Astrocyte (in vitro differentiated cells and primary cell): ENCODE measurements at places on chromosomes 12 and 14.

GRCh38 chr14:68964300-68965093, 14.6 kb downstream of the ACTN1 start:
- peaks cover 32% of the 10 kb centered on the region for H3K36me3 ChIP-seq
- H3K4me1 ChIP-seq = peaks cover 78% of the 10 kb centered on the region
- no peak for DNase-seq

GRCh38 chr12:131116468-131117117, 162.9 kb downstream of the ADGRD1 start:
- H3K4me3 ChIP-seq = no peak overlapping the region
- H3K27ac ChIP-seq = no peak overlapping the region
- no peak for DNase-seq
- no peaks in the 10 kb centered on the region for H3K36me3 ChIP-seq
- no peaks in the 10 kb centered on the region for H3K27me3 ChIP-seq

DNA sequence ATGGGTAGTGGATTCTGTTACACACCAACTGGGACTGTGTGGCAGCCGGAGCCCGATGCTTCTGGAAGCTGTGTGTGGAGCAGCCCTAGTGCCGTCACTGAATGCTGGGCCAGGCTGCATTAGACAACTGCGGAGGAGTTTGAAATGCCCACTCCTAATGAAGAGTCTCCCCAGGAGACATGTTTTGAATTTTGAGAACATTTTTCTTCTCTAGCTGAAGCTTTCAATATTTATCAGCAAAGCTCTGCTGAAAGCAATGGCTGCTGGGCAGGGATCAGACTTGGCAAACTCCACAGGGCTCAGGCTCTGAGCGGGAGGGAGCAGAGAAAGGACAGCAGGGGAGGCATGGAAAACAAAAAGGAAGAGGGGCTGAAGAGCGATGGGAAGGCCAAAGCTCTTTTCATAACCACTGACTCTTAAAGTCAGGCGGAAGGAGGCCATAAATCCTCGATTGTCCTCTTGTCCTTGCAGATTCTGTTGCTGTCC, 189.1 kb downstream of the MON2 start:
- DNase-seq = no peak
- peaks cover 2% of the 10 kb centered on the region for H3K4me1 ChIP-seq
- no peak overlapping the region for H3K4me3 ChIP-seq
- H3K36me3 ChIP-seq = no peaks in the 10 kb centered on the region

GRCh38 chr12:49636979-49637755, 13.8 kb downstream of the PRPF40B start:
- no peaks in the 10 kb centered on the region for H3K27me3 ChIP-seq
- DNase-seq = peak; percentile 50
- H3K27ac ChIP-seq = no peak overlapping the region
- no peak overlapping the region for H3K4me3 ChIP-seq
- peaks cover 5% of the 10 kb centered on the region for H3K4me1 ChIP-seq

DNA sequence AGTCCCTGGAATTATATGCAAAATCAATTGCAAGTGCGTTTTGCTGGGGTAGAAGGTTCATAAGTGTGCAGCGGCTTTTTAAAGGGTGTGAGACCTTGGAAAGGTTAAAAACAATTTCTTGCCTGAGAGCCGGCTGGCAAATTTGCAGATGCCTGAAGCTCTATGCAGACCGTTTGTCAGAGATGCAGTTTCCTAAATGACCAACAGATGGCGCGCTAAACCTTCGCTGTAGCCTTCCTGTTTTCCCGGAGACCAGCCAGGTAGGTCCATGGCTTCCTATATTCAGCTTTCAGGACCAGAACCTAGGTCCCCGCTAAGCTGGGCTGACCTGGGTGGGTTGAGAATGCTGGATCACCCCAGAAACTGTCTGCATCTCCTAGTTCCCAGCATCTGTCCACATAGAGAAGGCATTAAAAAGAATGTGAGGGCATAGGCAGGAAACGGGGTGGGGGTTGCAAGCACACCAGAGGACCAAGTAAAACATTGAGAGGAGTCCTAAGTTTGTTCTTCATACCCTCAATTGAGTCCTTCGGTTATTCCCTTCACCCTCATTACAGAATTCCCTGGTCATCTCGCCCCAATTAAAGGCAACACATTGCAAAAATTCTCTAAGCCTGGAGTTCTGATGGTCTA, 5.7 kb upstream of the NOS1 start:
- no peaks in the 10 kb centered on the region for H3K4me1 ChIP-seq
- H3K36me3 ChIP-seq = no peaks in the 10 kb centered on the region
- H3K27ac ChIP-seq = no peak overlapping the region
- H3K4me3 ChIP-seq = no peak overlapping the region
- peak; percentile 29 for DNase-seq
- H3K27me3 ChIP-seq = peaks cover 16% of the 10 kb centered on the region

GRCh38 chr12:67648521-67649260, at the start of gene DYRK2:
Gene DYRK2, plus strand, starts transcription at chr12:67648745. Its CDS starts 389 bp downstream, at chr12:67649134.
- H3K4me1 ChIP-seq = peaks cover 16% of the 10 kb centered on the region
- no peaks in the 10 kb centered on the region for H3K27me3 ChIP-seq
- peak within 1 kb of the TSS; percentile 85 for H3K27ac ChIP-seq
- H3K4me3 ChIP-seq = peak within 1 kb of the TSS; percentile 76
- H3K36me3 ChIP-seq = no peaks in the 10 kb centered on the region

DNA sequence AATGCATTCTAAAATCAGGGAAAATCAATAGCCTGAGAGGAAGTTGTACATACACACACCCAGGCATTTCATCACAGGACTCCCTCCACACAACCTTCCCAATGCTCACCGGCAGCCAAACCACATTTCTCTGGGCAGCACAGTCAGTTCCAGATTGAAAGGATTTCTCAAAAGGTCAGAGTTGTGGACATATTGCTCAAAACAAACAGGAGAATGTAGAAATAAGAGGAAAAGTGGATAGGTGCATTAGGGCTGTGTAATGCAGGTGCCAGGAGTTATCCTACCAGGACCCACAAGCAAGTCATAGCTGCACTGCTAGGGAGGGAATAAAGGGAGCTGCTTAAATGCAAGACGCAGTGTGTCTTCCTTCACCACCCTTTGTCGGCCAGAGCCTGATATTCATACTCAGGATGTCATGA, 62.9 kb downstream of the GCH1 start:
- no peak overlapping the region for H3K4me3 ChIP-seq
- no peak overlapping the region for H3K27ac ChIP-seq
- H3K36me3 ChIP-seq = no peaks in the 10 kb centered on the region
- no peaks in the 10 kb centered on the region for H3K27me3 ChIP-seq
- H3K4me1 ChIP-seq = no peaks in the 10 kb centered on the region
- DNase-seq = peak; percentile 33

- H3K27ac ChIP-seq = peak overlapping the region; percentile 87
- DNase-seq = peak; percentile 93
- no peaks in the 10 kb centered on the region for H3K27me3 ChIP-seq
- H3K36me3 ChIP-seq = no peaks in the 10 kb centered on the region
Measured at GRCh38 chr14:64628940-64629408, 75.2 kb upstream of the PLEKHG3 start.

- DNase-seq = no peak
- no peaks in the 10 kb centered on the region for H3K36me3 ChIP-seq
- no peak overlapping the region for H3K4me3 ChIP-seq
- H3K27me3 ChIP-seq = no peaks in the 10 kb centered on the region
- H3K27ac ChIP-seq = no peak overlapping the region
- peaks cover 12% of the 10 kb centered on the region for H3K4me1 ChIP-seq
Measured at GRCh38 chr12:64681200-64682052, 71.1 kb downstream of the RASSF3 start.

DNA sequence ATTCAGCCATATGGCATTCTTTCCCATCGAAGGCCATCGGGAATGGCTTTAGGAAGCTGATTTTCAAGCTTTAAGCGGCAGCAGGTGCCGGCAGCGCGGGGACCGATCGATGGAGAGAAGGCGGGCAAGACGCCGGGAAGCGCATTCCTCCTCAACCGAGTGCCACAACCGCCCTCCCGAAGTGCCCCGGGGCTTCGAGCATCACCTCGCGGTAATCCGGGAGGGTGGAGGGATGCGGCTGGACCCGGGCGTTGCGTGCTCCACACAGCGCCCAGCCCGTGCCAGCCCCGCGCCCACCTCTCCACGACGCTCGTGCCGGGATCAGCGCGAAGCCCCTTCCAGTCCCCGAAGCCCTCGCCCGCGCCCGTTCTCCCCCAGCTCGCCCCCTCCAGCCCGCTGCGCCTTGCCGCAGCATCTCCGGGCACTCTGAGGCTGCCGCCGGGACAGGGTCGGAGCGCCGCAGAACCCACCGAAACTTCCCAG, 3.2 kb downstream of the USP44 start:
- no peaks in the 10 kb centered on the region for H3K36me3 ChIP-seq
- H3K4me3 ChIP-seq = peak overlapping the region; percentile 58
- no peaks in the 10 kb centered on the region for H3K4me1 ChIP-seq
- H3K27me3 ChIP-seq = peaks cover 23% of the 10 kb centered on the region
- peak; percentile 2 for DNase-seq

GRCh38 chr12:20369305-20370013, 1.1 kb downstream of the PDE3A start:
- H3K36me3 ChIP-seq = no peaks in the 10 kb centered on the region
- peak overlapping the region; percentile 85 for H3K27ac ChIP-seq
- H3K27me3 ChIP-seq = no peaks in the 10 kb centered on the region

GRCh38 chr14:25197885-25198284, 147.9 kb upstream of the STXBP6 start:
- DNase-seq = no peak
- no peak overlapping the region for H3K27ac ChIP-seq
- H3K36me3 ChIP-seq = no peaks in the 10 kb centered on the region
- H3K4me3 ChIP-seq = no peak overlapping the region

DNA sequence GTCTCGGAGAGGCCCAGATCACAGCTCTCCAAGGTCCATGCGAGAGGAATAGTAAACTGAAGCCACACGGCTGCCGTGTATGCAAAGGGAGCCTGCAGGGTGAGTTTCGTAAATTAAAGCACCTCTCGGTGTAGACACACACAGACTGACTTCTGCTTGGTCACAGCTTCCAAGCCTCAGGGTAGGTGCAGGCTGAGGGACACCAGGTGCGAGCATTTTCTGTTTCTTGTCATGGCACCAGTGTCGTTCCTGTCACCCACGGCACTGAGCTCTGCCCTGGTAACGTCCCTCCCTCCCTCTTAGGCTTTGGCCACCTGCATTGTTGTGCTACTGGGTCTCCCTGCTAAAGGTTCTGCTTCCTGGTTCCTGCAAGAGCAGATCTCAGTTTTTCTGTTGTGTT, 76.2 kb upstream of the DYNC1H1 start:
- H3K4me3 ChIP-seq = no peak overlapping the region
- no peaks in the 10 kb centered on the region for H3K4me1 ChIP-seq
- no peaks in the 10 kb centered on the region for H3K27me3 ChIP-seq

- H3K36me3 ChIP-seq = no peaks in the 10 kb centered on the region
- no peak overlapping the region for H3K27ac ChIP-seq
- H3K4me3 ChIP-seq = no peak overlapping the region
- H3K4me1 ChIP-seq = no peaks in the 10 kb centered on the region
- peak; percentile 34 for DNase-seq
Measured at GRCh38 chr12:111975161-111975931, 37.6 kb downstream of the TMEM116 start.

DNA sequence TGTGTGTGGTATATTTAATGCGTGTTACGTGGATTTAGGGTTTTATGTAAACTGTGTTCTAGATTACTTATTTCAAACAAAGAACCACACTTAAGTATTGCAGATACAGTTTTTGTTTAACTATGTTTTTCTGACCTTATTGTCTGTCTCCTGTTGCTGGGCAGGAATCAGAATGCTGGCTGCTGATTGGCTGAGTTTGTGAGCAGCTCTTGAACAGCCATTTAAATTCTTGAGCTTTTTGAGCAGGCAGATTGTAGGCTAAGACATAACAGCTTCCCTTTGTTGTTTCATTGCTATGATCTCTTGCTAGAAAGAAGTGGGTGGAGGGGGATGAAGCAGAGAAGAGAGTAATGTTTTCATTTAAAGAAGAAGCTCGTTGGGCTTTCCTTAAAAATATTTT, 52.2 kb downstream of the ATF7IP start:
- peak overlapping the region; percentile 55 for H3K27ac ChIP-seq
- peaks cover 10% of the 10 kb centered on the region for H3K4me1 ChIP-seq
- H3K4me3 ChIP-seq = no peak overlapping the region
- DNase-seq = peak; percentile 90
- peaks cover 6% of the 10 kb centered on the region for H3K36me3 ChIP-seq

DNA sequence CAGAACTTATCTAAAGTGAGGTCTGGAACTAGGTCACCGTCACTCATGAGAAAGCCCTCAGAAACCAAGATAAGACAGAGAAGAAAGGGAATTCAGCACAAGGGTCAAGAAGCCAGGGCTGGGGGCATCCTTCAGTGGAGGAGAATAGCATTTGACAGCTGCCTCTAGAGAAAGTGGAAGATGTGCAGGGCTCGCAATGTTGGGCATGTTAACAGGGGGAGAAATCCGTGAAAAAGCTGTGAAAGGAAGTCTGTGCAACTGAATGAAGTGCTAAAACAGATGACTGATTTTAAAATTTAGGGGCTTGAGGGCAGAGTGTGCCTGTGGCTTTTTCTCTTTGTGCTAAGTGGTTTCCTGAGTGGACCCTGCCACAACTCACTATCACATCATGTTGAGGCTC, 97.7 kb upstream of the IFNG-AS1 start:
- H3K36me3 ChIP-seq = no peaks in the 10 kb centered on the region
- no peaks in the 10 kb centered on the region for H3K4me1 ChIP-seq
- no peak overlapping the region for H3K27ac ChIP-seq

GRCh38 chr14:66939409-66939808, 249.8 kb upstream of the GARIN2 start:
- H3K4me1 ChIP-seq = no peaks in the 10 kb centered on the region
- no peaks in the 10 kb centered on the region for H3K27me3 ChIP-seq
- H3K4me3 ChIP-seq = no peak overlapping the region
- H3K36me3 ChIP-seq = no peaks in the 10 kb centered on the region

DNA sequence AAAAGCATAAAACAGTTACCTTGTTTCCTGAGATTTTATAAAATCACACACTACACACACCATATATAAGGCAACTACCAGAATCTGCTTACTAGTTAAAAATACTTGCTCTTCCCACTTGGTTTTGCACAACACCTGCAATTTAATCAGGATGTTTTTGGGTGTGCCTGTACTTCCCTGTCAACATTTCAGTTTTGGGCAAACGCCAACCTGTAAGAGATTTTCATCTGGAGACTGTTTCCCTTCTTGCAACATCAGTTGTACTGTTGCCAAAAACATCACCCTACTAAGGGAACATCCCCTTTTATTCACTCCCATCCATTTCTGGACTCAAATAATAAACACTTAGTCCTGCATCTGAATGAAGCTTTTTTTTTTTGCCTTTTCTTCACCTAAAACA, 172.3 kb downstream of the DUSP6 start:
- no peaks in the 10 kb centered on the region for H3K36me3 ChIP-seq
- DNase-seq = peak; percentile 64
- no peak overlapping the region for H3K27ac ChIP-seq
- no peaks in the 10 kb centered on the region for H3K4me1 ChIP-seq
